ENCODE measurements at places on chromosomes 11 and 22. TPM values are rescaled to one million over a fixed set of nuclear protein-coding genes. Genes with fewer than 3 reads are reported as not detected.
A peak's percentile ranks its signal among the peaks of the same experiment; 100 is the strongest.

KRTAP5-2 gene
- not detected for total RNA-seq

APOL6 gene
- 14.6 TPM for total RNA-seq

GRCh38 chr11:72430741-72431570 lies 3.4 kb downstream of the CLPB start:
- peak; percentile 75 for DNase-seq

GRCh38 chr11:119384332-119384731 lies 2.8 kb upstream of the USP2 start:
- no peak for DNase-seq

GRCh38 chr11:17735818-17736578 lies 1.4 kb downstream of the KCNC1 start:
- DNase-seq = no peak

GRCh38 chr11:133123366-133123765 lies 408.9 kb downstream of the OPCML start:
- no peak for DNase-seq

DNA sequence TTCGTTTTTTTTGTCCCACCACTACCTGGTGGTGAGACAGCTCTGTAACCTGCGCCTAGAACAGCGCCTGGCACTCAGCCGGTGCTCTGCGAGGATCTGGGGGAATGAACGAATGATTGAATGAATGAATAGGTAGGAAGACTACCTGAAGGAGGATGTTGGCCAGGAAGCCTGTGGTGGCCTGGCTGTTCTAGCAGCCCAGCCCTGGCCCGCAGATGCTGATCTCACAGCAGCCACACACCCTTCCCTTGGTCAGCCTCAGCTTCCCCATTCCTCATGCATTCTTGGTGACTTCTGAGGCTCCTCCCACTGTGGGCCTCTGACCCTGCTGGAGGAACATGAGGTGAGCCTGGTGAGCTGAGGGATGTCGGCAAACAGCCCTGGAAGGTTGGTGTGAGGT lies 3.7 kb downstream of the TRPM5 start:
- no peak for DNase-seq

- DNase-seq = peak; percentile 25
Measured at GRCh38 chr11:72123117-72123653, 10.7 kb upstream of the ANAPC15 start.

DNA sequence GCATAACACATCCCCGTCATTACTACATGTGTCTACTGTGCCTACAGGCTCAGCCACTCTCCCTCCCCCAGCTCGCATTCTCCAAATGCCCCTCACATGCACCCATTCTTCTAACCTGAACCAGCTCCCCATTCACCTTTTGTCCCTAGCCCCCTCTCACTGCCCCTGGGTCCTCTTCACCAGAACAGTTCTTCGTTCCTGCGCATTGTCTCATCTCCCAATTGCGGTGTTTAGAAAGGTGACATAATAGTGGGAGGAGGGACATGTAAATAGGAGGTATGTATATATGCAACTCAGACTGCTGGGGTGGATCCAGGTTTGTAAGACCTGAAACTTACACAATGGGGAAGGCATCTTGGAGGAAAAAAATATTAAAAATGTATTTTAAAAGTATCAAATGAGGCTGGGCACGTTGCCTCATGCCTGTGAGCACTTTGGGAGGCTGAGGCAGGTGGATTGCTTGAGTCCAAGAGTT lies 4.7 kb upstream of the VSIG2 start:
- DNase-seq = no peak
